ENCODE measurements at places on chromosomes 3 and 15. TPM values are rescaled to one million over a fixed set of nuclear protein-coding genes. Genes with fewer than 3 reads are reported as not detected.
A peak's percentile ranks its signal among the peaks of the same experiment; 100 is the strongest.

PFKFB4 gene
- 8.1 TPM for total RNA-seq

DNA sequence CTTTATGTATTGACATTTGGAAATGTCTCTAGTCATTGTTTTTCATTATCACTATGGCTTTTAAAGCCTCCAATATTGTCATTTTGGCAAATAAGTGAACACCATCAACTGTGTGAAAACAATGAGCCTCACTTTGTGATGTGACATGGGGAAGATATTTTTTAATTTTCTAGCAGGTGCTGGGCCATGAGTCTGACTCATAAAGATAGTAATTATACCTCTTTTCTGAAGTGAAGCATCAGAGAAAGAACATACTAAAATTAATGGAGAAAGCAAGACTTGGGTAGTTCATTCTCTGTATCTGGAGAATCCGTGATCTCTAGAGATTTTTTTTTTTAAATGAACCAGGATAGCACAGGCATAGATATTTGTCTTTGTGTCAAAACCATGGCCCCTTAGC lies 100.8 kb downstream of the CCNL1 start:
- no peaks in the 10 kb centered on the region for H3K4me1 ChIP-seq
- DNase-seq: no peak
- no peaks in the 10 kb centered on the region for H3K27me3 ChIP-seq
- H3K4me3 ChIP-seq: no peak overlapping the region

DNA sequence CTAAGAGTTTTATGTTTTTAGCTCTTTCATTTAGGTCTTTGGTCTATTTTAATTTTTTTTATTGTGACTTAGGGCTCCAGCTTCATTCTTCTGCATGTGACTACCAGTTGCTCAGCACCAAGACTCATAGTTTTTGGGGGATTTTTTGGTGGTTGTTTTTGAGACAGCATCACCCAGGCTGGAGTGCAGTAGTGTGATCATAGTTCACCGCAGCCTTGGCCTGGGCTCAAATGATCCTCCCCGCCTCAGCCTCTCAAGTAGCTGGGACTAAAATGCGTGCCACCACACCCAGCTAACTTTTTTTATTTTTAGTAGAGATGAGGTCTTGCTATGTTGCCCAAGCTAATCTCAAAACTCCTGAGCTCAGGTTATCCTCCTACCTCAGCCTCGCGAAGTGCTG lies 19.4 kb downstream of the CDV3 start:
- H3K27me3 ChIP-seq: no peaks in the 10 kb centered on the region
- no peak overlapping the region for H3K27ac ChIP-seq
- no peak overlapping the region for H3K4me3 ChIP-seq
- DNase-seq: no peak
- no peaks in the 10 kb centered on the region for H3K4me1 ChIP-seq
- no peaks in the 10 kb centered on the region for H3K36me3 ChIP-seq

GRCh38 chr3:52528586-52529375 lies 4.9 kb downstream of the NT5DC2 start:
- DNase-seq: no peak
- H3K27me3 ChIP-seq: no peaks in the 10 kb centered on the region
- H3K4me1 ChIP-seq: peaks cover 3% of the 10 kb centered on the region
- no peak overlapping the region for H3K27ac ChIP-seq

SLC38A3 gene
- total RNA-seq: 0.40 TPM

ZNF80 gene
- not detected for total RNA-seq

GRCh38 chr3:128489674-128489926 lies 3.4 kb downstream of the GATA2 start:
- peaks cover 98% of the 10 kb centered on the region for H3K27me3 ChIP-seq
- peak; percentile 31 for DNase-seq
- H3K4me3 ChIP-seq: peak overlapping the region; percentile 58
- no peaks in the 10 kb centered on the region for H3K36me3 ChIP-seq
- peaks cover 47% of the 10 kb centered on the region for H3K4me1 ChIP-seq
- H3K27ac ChIP-seq: no peak overlapping the region

ALS2CL gene
- 40.3 TPM for total RNA-seq

EHHADH gene
- total RNA-seq: 32.7 TPM

SATB1 gene
- 33.0 TPM for total RNA-seq

TM4SF4 gene
- 4.5 TPM for total RNA-seq

All from colonic mucosa (tissue), 4 donors.